ENCODE measurements at places on chromosomes 2 and 18.

DNA sequence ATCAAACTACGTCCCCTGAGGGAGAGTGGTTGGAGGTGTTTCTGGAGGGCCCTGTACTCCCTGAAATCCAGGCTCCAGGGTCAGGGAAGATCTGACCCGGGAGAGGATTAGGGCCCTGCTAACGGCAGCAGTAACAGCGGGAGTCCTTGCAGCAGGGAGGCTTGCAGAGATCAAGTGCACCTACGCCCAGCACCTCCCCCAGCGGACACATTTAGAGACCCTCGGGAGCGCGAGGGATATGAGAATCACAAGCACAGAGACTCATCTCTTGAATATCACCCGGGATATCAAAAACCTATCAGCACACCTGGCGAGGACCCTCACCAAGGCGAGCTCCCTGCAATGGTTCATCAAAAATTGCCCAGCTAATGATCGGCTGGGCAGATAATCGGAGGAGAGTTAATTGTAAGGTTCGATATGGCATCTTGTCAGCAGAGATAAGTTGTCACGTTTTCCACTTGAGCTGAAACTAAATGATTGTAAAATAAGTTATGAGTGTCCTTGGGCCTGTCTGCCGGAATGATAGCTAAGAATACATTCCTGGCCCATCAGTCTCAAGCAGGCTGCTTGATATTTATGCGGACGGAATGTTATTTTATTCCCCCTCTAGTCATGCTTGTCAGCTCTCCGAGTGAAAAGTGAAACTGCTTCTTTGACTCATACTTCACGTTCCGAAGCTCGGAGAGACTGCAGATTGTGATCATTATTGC, 209.8 kb downstream of the GBX2 start:
- no peak for DNase-seq

DNA sequence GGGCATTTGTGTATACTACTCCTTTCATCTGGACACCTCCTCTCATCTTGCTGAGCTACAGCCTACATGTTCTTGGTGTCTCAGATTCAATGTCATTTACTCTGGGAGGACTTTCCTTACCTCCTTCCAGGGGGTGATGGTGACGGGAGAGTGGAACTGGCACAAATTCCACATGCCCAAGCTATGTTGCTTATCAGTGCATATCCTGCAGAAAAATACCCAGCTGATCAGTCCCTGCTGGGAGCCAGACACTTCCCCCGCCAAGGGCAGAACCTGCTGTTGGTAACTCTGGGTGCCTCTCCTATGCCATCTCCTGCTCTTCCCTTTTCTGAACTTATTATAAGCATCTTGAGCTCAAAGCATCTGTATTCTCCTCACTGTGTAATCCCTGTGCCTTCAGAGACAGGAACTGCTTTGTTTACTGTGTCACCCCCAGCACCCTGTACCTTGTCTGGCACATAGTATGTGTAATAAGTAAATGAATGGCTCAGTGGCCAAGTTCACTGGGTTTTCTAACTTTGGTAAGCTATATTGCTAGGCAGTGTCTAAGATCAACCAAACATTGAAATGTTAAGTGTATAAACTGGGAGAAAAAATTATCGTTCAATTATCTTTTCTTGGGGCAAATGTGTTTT, 87.7 kb upstream of the LPIN2 start:
- no peak for DNase-seq

DNA sequence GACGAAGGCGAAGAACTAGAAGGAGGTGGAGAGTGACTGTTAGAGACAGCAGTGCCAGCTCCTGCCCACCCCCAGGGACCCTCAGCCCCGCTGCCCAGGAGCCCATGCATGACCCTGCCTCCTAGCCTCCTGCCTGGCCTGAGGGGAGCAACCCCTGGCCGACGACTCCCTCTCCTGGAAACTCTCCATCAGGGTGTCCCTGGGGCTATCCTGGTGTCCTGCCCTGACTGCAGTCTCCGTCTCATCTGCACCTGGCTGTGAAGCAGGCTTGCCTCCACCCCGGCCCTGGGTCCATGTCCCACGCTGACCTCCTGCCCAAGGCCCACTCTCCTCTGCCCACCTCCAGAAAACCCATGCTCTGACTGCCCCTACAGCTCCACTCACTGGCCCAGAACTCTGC, 120.2 kb downstream of the RPIA start:
- no peak for DNase-seq

- DNase-seq, result no peak
Observed at GRCh38 chr18:36211612-36212065, 24.3 kb downstream of the MOCOS start.

GRCh38 chr2:235083822-235084221, 132.0 kb downstream of the SH3BP4 start:
- no peak for DNase-seq

GRCh38 chr18:65103864-65104263, 646.9 kb upstream of the CDH7 start:
- DNase-seq, result no peak

DNA sequence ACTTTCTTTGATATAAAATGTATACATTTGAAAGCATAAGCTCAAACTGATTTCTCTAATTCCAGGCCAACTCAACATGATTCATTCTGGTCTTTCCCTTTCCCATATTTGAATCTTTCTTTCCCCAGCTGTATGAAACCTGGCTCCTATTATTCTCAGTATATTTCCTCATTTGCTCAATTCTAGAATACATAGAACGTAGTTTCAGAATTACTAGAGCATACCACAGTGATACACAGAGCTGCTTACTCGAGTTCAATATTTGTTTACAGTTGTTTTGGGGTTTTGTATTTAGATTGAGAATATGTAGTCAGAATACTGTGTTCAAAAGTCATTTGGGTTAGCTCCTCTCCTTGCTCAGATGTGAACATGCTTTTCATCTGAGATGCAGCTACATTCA, 43.0 kb downstream of the TNFRSF11A start:
- DNase-seq, result no peak

DNA sequence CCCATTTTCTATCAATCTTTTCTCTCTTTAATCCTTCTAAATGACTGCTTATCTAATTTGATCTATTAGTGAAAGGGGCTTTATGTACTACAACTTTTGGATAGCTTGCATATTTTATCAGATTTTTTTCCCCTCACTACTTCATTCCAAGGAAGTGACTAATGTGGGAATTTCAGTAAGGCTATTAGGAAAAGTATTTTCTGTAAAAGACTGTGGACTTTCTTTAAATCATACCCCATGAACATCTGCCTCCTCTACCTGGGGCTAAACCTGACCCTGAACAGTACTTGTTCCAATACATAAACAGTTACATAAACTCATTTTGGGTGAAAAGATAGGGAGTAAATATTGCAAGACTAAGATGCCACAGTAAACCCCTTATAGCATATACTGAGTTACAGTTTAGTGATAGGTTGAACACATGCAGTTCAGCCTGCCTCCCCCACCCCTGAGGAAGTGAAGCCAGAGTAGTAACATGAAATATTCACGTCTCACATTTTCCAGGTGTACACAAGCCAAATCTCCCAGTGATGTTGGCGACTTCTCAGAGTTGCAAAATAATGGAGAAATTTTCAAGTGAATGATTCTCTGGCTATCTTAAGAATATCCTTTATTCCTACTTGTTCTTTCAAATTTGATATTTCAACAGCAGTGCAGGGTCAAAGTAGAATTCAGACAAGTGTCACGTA, 590.9 kb upstream of the ZEB2 start:
- no peak for DNase-seq

DNA sequence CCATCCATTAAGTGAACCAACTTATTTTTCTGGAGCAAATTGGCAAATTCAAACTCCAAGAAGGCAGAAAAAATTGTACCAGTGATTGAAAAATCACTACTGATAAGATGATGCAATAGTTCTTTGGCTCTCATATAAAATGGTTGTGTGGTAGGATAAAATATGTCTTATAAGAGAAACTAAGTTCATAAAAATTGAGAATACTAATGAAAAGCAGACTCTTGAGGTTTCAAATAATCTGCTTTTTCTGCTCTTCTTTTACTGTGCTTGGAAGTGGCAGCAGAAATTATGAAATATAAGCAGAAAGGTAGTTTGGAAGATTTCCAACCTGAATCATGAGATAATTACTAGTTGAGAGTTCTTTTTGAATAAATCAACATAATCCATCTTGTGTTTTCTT, 61.9 kb downstream of the PPP1R1C start:
- no peak for DNase-seq

- no peak for DNase-seq
Observed at GRCh38 chr2:45332094-45332493, 279.0 kb downstream of the SRBD1 start.

DNA sequence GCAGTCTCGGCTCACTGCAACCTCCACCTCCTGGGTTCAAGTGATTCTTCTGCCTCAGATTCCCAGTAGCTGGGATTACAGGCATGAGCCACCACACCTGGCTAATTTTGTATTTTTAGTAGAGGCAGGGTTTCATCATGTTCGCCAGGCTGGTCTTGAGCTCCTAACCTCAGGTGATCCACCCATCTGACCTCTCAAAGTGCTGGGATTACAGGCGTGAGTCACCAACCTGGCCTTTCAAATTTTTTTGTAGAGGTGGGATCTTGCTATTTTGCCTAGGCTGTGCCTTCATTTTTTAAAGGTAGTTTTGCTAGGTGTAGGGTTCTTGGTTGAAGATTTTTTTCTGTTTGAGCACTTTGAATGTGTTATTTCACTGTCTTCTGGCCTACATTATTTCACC, 6.2 kb downstream of the HAUS1 start:
- DNase-seq, result no peak

GRCh38 chr2:226030788-226031646, 631.5 kb downstream of the NYAP2 start:
- DNase-seq, result no peak

GRCh38 chr2:208985644-208986043, 438.2 kb upstream of the MAP2 start:
- DNase-seq, result no peak

- DNase-seq, result no peak
Observed at GRCh38 chr18:61459896-61460648, 126.8 kb downstream of the CDH20 start.

DNA sequence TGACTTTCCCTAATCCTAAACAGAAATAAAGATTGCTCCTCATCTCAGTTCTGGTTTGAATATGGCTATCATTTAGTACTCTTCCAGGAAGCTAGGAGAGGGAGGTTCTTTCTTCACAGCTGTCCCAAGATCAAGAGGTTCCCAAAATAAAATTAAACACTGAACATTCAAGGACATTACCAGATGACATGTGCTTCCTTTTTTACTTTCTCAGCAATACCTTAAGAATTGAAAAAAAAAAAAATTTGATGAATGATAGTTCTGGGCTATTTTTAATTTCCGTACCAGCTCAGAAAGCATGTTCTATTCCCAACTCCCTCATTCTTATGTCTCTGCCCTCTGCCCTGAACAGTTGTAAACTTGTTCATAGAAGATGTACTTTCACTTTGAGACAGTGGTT, 61.7 kb upstream of the MYL1 start:
- DNase-seq, result no peak

GRCh38 chr18:73384246-73384645, 516.5 kb upstream of the NETO1 start:
- DNase-seq, result no peak

- no peak for DNase-seq
Observed at GRCh38 chr2:198312596-198313483, 508.4 kb downstream of the PLCL1 start.

DNA sequence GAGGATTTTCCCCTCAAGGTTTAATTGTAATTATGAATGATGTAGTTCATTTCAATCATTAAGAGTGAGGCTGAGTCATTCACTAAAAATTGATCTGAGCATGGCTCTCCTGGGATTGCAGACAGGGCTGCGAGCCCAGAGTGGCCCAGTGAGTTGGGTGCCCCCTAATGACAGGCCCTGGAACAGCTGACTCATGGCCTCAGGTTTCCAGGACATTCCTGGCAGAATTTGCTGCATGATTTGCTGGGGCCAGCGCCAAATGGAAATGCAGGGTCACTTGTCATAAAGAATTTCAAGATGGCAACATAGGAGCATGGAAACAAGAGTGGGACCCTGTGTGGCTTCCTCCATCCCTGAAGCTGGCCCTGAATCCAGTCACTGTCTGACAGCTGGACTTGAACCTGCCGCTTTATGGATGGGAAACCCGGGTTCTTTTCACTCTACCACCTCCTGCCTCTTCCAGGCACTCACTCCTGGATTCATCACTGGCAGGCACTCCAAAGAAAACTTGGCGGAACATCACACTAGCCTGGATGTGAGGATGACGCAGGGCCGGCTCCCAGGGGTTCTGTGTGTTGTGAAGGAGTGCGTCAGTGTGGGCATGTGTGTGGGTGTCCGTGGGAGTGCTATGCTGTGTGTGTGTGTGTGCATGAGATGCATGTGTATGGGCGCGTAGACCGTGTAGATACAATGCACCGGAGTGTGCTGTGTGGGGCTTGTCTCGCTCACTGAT, 15.2 kb downstream of the OTOF start:
- DNase-seq, result no peak

GRCh38 chr18:11808001-11808855, 43.0 kb upstream of the CHMP1B start:
- no peak for DNase-seq

DNA sequence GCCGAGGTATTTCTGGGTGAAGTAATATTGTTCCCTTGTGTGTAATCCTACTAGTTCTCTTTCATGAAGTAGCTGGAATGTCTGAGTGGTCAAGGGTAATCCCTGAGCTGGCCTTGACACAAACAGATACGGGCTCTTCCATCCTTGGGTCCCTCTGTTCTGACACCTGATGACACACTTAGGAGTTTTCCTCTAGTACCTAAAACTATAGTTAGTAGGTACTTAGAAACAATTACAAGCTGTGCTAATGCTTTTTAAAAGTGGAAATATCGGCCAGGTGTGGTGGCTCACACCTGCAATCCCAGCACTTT, 59.2 kb upstream of the IL1R1 start:
- DNase-seq, result no peak

DNA sequence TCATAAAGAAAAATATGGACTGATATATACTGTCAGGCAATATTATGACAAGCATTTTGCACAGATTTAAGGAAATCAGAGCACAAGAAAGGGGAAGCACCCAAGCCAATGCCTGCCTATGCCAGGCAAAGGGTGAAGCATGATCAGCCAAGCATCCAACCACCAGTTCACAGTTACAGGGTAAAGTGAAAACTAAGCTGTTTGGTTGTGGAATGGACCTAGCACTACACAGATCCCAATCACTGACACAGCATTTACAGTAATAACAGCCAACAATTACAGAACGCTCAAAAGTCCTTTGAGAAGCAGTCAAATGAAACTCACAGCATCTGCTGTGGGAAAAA, 90.3 kb downstream of the SP3 start:
- no peak for DNase-seq

DNA sequence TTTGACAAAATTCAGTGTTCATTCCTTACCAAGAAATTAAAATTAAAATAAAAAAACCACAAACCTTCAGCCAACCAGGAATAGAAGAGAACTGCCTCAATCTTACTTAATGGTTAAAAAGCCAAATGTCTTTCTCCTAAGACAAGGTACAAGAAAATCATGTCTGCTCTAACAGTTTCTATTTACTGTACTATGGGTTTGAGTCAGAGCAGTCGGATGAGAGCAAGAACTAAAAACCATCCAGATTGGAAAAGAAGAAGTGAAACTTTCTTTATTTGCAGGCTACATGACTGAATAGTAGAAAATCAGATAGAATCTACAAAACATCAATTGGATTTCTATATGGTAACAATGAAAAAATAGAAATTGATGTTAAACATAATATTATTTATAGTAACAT, 555.5 kb upstream of the TNP1 start:
- DNase-seq, result no peak

- no peak for DNase-seq
Observed at GRCh38 chr2:24771061-24771460, 22.1 kb downstream of the PTRHD1 start.

- DNase-seq, result no peak
Observed at GRCh38 chr18:58870621-58871020, 5.9 kb downstream of the ZNF532 start.

- no peak for DNase-seq
Observed at GRCh38 chr2:85777441-85777861, 23.7 kb downstream of the ATOH8 start.

- DNase-seq, result no peak
Observed at GRCh38 chr2:240983996-240984498, 14.4 kb upstream of the SNED1 start.
